ENCODE measurements at places on chromosomes 2 and 18.

DNA sequence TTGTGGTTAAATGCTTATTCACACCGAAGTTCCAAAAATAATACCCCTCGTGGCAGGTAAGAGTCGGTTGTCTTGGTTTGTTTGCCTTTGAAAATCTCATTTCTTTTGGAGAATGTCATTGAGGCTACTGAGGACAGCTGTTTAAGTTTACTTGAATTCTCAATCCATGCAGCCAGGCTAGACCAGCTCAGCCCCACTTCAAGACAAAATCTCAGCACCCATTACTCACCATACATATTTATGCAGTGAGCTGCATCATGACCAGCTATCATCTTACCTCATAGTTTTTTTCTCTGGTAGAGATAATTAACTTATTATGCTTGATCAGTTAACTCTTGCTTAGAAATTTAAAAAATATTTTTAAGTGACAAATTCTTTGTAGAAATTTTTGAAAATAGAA, 115.9 kb downstream of the HAUS1 start:
- H3K27ac ChIP-seq, result no peak overlapping the region
- DNase-seq, result no peak

GRCh38 chr2:232878855-232879617, 9.0 kb downstream of the SNORC start:
- H3K27ac ChIP-seq, result no peak overlapping the region
- no peak overlapping the region for H3K4me3 ChIP-seq
- peaks cover 9% of the 10 kb centered on the region for H3K4me1 ChIP-seq
- DNase-seq, result no peak
- H3K36me3 ChIP-seq, result peaks cover 7% of the 10 kb centered on the region

- H3K27ac ChIP-seq, result no peak overlapping the region
- no peak for DNase-seq
- peaks cover 6% of the 10 kb centered on the region for H3K27me3 ChIP-seq
- no peak overlapping the region for H3K4me3 ChIP-seq
- H3K4me1 ChIP-seq, result peaks cover 4% of the 10 kb centered on the region
- H3K36me3 ChIP-seq, result no peaks in the 10 kb centered on the region
These were observed 35.9 kb downstream of the MYO5B start for GRCh38 chr18:50158866-50159653.

- no peak overlapping the region for H3K27ac ChIP-seq
- H3K36me3 ChIP-seq, result peaks cover 4% of the 10 kb centered on the region
- H3K27me3 ChIP-seq, result peaks cover 2% of the 10 kb centered on the region
These were observed 187.9 kb downstream of the NEDD4L start for GRCh38 chr18:58231930-58232329.

DNA sequence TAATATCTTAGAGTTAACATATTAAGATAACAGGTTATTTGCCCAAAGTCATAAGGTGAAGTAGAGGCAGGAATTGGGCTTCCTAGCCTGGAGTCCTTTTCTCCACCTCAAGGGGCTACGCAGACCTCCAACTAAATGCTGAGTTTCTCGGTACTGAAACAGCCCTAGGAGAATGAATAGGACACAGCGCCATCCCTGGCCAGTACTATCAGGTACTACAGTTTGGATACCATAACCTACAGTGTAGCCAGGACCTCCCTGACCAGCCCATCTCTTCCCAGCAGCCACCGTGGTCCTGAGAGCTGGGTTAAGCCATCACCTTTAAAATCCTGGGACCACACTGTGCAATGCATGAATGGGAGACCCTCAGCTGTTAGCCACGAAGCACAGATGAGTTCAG, 15.7 kb downstream of the CASP8 start:
- no peak overlapping the region for H3K4me3 ChIP-seq
- H3K4me1 ChIP-seq, result peaks cover 14% of the 10 kb centered on the region
- peaks cover 2% of the 10 kb centered on the region for H3K27me3 ChIP-seq
- H3K27ac ChIP-seq, result no peak overlapping the region
- H3K36me3 ChIP-seq, result peaks cover 3% of the 10 kb centered on the region

GRCh38 chr2:242058116-242058680, 188.7 kb downstream of the RTP5 start:
- no peak overlapping the region for H3K27ac ChIP-seq
- H3K4me1 ChIP-seq, result no peaks in the 10 kb centered on the region
- no peak for DNase-seq
- peaks cover 7% of the 10 kb centered on the region for H3K36me3 ChIP-seq
- no peak overlapping the region for H3K4me3 ChIP-seq

GRCh38 chr2:193946806-193947205, 1710.2 kb upstream of the SLC39A10 start:
- no peak overlapping the region for H3K27ac ChIP-seq
- no peaks in the 10 kb centered on the region for H3K27me3 ChIP-seq
- no peaks in the 10 kb centered on the region for H3K4me1 ChIP-seq
- H3K4me3 ChIP-seq, result no peak overlapping the region
- DNase-seq, result no peak

GRCh38 chr2:35891528-35891927, 464.1 kb upstream of the CRIM1 start:
- H3K4me3 ChIP-seq, result no peak overlapping the region
- DNase-seq, result no peak
- no peaks in the 10 kb centered on the region for H3K27me3 ChIP-seq
- H3K4me1 ChIP-seq, result peaks cover 3% of the 10 kb centered on the region
- H3K27ac ChIP-seq, result no peak overlapping the region
- H3K36me3 ChIP-seq, result no peaks in the 10 kb centered on the region

DNA sequence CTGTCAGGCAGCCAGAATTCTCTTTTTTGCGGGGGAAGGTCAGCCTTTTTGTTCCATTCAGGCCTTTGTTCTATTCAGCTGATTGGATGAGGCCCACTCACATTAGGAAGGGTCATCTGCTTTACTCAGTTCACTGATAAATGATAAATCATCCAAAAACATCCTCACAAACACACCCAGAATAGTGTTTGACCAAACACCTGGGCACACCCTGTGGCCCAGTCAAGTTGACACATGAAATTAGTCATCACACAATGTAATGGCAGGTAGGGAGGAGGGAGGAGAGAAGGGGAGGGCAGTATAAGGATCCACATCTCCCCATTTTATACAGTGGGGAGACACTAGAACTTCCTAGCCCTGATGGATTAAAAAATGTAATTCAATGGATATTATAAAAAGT, 8.3 kb upstream of the RMC1 start:
- no peak overlapping the region for H3K4me3 ChIP-seq
- H3K4me1 ChIP-seq, result peaks cover 2% of the 10 kb centered on the region
- no peak for DNase-seq
- H3K36me3 ChIP-seq, result no peaks in the 10 kb centered on the region

DNA sequence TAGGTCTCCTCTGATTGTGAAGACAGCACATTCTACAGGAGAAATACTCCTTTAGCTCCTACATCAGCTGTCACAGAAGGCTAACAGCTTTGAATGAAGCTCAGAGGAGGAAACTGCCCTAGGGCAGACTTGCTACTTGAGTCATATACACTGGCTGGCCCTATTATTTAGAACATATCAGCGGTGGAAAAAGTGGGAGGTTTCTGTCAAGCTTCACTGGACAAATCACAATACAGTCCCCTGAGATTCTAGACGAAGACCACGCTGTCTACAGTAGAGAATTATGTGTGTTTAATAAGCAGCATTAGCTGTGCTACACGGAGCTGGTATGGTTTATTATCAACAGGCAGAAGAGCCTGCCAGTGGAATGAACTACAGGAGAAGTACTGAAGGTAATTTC, 230.9 kb upstream of the FSIP2 start:
- DNase-seq, result no peak
- no peak overlapping the region for H3K4me3 ChIP-seq
- H3K4me1 ChIP-seq, result no peaks in the 10 kb centered on the region
- no peak overlapping the region for H3K27ac ChIP-seq
- H3K27me3 ChIP-seq, result no peaks in the 10 kb centered on the region
- H3K36me3 ChIP-seq, result peaks cover 18% of the 10 kb centered on the region
